Stromal cell of bone marrow (primary cell): ENCODE measurements at places on chromosomes 2 and 18.

DNA sequence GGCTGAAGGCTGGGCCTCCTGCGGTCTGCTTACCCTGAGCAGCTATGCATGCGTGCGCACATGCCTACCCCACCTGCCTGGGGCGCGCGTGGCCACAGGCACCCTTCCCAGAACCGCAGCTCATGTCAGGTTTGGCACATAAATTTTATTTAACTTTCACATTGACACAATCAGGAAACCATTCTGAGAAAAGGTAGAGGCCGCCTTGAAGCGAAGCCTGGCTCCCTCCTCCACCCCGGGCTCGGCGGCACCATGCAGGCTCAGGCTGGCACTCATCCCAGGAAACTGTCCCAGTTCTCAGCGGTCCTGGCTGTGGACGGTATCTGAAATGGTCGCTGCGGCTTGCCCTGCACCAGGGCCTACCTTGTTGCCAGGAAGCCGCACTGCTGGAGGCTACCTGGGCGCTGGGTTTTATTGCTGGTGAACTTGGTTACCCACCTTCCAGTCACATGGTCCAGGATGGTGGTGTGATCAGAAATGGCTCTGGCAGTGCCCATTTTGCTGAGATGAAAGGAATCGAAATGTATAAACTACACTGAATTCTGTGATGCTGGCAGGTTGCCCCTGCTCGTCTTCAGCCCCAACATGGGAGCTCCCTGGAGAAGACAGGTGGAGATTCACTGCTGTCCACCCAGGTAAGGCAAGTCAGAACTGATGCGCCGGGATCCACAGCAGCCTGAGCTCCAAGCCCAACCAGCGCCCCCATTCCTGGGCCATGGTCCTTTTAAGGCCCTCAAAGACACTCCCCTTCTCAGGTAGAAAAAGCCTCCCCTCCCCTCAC, 25.5 kb downstream of the CHST10 start:
- DNase-seq, result no peak

- no peak for DNase-seq
Measured at GRCh38 chr18:12531749-12532148, 124.0 kb downstream of the PRELID3A start.

DNA sequence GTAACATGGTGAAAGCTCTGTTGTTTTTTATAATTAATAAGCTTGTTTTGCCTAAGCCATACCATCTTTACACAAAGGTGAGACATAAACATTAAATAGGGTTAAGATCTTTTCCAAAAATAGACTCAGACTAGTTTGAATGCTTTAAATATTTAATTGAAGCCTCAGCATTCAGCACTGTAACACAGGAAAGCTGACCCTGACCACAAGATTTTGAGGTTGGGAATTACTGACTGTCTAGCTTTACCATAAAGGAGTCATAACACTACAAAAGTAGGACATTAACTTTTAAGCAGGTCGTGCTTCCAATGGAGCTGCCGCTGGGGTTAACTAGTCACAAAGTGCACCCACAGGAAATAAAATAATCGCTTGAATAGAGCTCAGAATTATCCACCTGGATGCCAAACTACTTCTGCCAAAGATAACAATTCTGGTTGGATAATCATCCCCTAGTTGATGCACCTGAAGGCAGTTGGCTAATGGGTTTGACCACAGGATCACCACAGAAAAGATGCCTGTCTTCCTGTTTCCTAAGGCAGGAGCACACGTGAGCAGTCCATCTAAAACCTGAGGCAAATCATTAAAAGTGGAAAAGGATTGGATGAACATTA, 106.2 kb downstream of the COBLL1 start:
- no peak for DNase-seq

- DNase-seq, result peak; percentile 28
Measured at GRCh38 chr2:168278424-168278888, 31.1 kb upstream of the STK39 start.

- DNase-seq, result no peak
Measured at GRCh38 chr2:237287872-237288271, 126.1 kb downstream of the COL6A3 start.

DNA sequence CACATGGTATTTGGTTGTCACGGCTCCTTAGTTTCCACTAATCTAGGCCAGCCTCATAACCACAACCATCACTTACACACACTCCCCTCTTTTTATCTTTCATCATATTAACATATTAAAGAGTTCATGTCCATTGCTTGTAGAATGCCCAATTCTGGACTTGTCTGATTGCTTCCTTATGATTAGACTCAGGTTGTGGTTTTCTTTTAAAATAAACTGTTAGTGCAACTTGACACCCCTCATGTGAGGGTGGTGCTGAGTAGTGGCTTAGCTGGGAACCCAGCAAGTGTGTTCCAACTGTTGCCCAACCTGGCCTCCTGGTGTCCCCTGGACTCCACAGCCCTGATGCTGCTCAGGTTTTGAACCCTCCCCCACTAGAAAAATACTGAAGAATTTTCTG, 20.1 kb upstream of the CD207 start:
- no peak for DNase-seq

GRCh38 chr2:236273126-236273525, 8.9 kb upstream of the ASB18 start:
- DNase-seq, result no peak

DNA sequence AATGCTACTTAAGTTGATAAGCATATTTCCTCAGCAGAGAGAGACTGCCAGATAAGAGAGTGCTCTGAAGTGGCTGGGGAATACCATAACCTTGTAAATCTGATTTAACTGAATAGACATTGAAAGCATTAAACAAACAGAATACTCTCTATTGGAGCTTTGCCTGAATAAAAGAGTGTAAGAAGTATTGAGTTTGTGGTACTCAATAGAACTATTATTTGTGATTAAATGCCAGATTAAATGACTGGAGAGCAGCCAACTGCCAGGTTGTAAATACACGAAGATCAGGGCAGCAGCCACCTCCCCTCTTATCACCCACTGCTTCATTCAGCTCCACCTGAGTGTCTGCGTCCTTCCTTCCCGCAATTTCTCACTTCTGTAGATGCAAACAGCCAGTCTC, 373.6 kb downstream of the DCDC2C start:
- no peak for DNase-seq

DNA sequence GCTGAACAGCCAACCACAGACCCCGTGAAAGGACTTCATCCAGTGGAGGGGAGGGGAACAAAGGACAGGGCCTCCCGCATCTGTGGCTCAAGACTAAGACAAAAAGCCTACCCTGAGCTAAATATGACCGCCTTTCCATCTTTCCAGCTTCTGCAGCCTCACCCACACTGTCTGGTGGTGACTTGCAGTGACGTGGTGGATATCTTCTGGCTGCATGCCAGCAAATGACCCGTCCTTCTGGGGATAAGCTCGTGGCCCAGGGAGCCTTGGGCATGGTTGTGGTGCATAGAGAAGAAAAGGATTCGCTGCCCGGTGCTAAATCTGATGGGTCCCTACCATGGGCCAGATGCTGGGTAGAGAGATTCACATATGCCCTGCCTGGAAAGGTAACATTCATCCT, 8.7 kb upstream of the NGEF start:
- DNase-seq, result no peak
